ENCODE measurements at places on chromosomes 16 and 17. TPM values are rescaled to one million over a fixed set of nuclear protein-coding genes. Genes with fewer than 3 reads are reported as not detected.

The CACNG5 gene
- 0.68 TPM for total RNA-seq

The CCDC154 gene
- total RNA-seq: 2.2 TPM

The RSPRY1 gene
- 49.9 TPM for total RNA-seq

The SLC6A2 gene
- 12.7 TPM for total RNA-seq

The ABCA6 gene
- total RNA-seq: 0.48 TPM

The KRT36 gene
- total RNA-seq: 0.17 TPM

The C17orf50 gene
- not detected for total RNA-seq

The TBC1D28 gene
- not detected for total RNA-seq

The TRPV2 gene
- 1.7 TPM for total RNA-seq

The TRIM72 gene
- total RNA-seq: not detected

The ZFPM1 gene
- 24.0 TPM for total RNA-seq

The GGT6 gene
- total RNA-seq: 1.0 TPM

Measured in type B pancreatic cell (in vitro differentiated cells).